ENCODE measurements at places on chromosomes 11 and 22. TPM values are rescaled to one million over a fixed set of nuclear protein-coding genes. Genes with fewer than 3 reads are reported as not detected.

DNA sequence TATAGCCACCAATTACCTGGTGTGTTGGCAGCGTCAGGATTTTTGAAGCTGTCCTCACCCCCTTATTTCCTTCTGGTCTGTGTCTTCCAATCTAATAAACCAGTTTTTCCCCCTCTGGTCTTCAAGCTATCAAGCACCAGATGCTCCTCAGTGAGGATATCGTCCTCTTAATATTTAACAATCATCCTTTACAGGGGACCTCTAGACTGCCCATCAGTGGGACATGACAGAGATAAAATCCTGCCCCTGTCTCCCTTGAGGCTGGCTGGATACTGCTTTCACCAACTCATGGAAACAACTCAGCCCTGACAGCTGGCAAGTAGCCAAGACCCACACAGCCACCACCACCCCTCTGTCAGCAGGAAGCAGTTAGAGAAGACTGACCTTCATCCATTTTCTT is 421.0 kb upstream of the API5 start:
- peak; percentile 59 for DNase-seq

- DNase-seq: no peak
Observed at GRCh38 chr11:3074912-3075589, 17.8 kb upstream of the CARS1 start.

GRCh38 chr11:118914987-118915386 is 10.7 kb downstream of the BCL9L start:
- DNase-seq: no peak

DNA sequence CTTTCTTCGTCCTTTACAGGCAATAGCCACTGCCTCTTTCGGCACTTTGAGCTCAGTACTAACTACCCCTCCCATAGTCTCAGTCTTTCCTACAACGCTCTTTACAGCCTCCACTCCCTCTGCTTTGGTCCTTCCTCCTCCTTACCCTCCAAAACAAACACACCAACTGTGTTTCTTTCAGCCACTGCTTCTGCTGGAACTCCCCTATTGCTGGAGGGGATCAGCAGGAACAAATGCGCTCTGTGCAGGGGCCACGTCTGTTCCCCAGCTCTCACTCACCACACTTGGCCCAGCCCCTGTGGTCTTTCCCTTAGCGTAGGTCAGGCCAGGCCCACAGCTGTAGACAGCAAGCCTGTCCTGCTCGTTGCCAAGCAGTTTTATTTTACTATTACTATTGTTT is 42.3 kb downstream of the PC start:
- DNase-seq: no peak

GRCh38 chr11:10375280-10375971 is 70.6 kb downstream of the ADM start:
- DNase-seq: no peak

DNA sequence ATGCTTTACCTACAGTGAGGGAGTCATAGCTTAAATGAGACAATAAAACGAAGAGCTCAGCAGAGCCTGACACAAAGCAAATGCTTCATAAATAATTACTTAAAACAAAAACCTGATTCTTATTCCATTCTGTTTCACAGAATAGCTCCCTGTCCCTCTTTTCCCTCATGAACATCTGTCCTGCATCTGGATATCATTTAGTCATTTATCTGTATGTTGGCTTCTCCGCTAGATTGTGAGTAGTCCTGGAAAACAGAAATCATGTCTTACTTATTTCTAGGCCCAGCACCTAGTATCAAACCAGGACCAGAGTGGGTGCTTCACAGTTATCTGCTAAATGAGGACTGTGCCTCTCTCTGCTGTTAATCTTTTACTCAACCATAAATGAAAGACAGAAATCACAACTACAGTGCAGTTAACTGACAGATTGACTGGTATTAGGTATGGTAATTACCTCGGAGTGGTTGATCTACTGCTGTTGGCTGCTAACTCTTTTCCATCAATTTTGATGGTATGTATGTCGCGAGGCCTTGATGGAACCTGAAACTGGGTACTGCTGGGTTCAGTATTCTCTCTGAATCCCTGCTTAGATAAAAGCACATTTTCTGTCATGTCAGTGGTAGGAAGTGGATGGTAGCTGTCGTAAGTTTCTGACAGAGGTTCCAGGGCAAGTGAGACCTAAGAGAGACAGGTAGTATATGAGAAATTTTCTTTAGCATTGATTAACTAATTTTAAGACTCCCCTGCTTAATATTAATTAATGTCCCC is 31.5 kb downstream of the C2CD3 start:
- DNase-seq: peak; percentile 9

- DNase-seq: no peak
Observed at GRCh38 chr11:78762105-78762504, 187.4 kb upstream of the NARS2 start.

DNA sequence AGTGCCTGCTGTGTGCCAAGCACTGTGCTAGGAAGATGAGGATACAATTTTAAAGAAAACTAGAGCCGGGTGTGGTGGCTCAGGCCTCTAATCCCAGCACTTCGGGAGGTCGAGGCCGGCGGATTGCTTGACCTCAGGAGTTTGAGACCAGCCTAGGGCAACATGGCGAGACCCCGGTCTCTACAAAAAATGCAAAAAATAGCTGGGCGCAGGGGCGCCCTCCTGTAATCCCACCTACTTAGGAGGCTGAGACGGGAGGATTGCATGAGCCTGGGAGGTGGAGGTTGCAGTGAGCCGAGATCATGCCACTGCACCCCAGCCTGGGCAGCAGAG is 8.3 kb downstream of the TPBGL start:
- DNase-seq: no peak

DNA sequence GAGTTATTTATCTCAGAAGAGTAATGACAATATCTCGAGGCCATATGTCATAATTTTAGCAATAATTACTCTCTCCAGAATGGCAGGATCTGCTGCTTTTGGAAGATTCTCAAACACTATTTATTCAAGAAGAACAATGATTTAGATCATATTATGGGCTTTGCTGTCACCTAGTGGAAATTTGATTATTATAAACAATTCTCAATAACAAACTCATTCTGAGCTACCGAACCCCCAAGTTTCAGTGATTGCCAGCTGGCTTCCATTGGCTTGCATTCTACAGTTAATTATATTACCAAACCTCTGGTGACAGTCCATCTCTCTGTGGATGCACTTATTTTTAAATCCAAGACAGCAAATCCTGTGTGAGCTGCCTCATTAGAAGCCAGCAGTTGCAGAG is 27.9 kb upstream of the SLC36A4 start:
- DNase-seq: peak; percentile 46

DNA sequence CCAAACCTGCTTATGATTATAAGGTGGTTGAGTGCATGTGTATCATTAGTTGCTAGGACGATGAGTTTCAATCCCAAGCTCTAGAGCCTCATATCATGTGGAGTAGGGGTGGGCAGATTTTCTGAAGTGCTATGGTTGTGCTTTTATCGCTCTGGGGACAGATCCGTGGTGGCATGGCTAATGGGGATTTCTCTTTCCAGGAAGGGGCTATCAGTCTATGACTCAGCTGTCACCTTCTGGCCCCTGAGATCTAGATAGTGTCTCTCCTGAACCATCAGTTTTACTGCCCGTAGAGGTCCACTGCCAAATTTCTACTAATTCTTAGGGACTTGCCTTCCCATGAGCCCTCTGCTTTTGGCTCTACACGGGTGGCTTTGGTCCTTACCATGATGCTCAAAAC is 51.8 kb downstream of the FDX1 start:
- no peak for DNase-seq

Gene AIFM3
- polyA plus RNA-seq: 1.3 TPM

Gene VEGFB
- polyA plus RNA-seq: 29.9 TPM
